Adrenal gland (tissue), 19 donors: ENCODE measurements at places on chromosomes 11 and 22. TPM values are rescaled to one million over a fixed set of nuclear protein-coding genes. Genes with fewer than 3 reads are reported as not detected.

Gene NCR3LG1
- 1.1 TPM for total RNA-seq

Gene MCHR1
- not detected for total RNA-seq

Gene C11orf91
- total RNA-seq, result not detected

Gene MS4A14
- total RNA-seq, result 1.8 TPM

Gene SNX32
- total RNA-seq, result not detected

Gene MRGPRX4
- total RNA-seq, result not detected

DNA sequence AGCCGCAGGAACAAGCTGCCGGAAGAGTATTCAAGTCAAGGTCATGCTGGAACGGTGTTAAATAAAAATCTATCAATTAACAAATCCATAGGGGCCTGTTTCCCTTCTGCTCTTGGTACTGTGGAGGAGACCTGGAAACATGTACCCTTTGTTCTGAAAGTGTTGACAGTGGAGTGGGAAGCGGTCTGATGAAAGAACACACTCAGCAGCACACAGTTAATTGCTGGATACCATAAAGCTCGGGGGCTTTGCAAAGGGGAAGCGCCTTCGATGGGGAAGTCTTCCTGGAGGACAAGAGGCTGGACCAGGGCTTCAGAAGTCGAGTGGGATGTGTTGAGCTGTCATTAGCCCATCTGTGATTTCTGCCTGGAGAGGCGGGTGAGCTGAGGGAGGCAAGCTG is 112.5 kb upstream of the CLPB start:
- H3K4me3 ChIP-seq, result no peak overlapping the region
- no peaks in the 10 kb centered on the region for H3K4me1 ChIP-seq
- DNase-seq, result no peak
- H3K27me3 ChIP-seq, result no peaks in the 10 kb centered on the region

DNA sequence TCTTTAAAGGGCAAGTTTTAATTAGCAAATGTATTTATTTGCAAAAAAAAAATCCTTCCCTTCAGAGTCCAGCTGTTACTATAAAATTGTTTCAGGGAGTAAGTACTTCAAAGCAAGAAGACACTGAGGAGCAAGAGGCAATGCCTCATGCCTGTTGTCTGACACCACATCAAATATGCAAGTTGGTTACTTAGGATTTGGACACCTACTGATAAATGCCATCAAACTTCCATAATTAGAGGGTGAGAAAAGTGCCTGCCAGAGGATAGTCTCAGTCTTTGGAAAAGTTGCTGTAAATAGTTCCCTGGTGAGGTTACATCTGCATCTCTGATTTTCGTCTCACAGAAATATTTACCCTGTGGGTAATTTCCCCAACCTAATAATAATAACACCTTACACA is 4.1 kb upstream of the TENM4 start:
- H3K4me1 ChIP-seq, result peaks cover 4% of the 10 kb centered on the region
- H3K27ac ChIP-seq, result no peak overlapping the region
- H3K36me3 ChIP-seq, result no peaks in the 10 kb centered on the region
- H3K27me3 ChIP-seq, result peaks cover 4% of the 10 kb centered on the region
- no peak overlapping the region for H3K4me3 ChIP-seq
- no peak for DNase-seq

- no peak overlapping the region for H3K4me3 ChIP-seq
- H3K4me1 ChIP-seq, result no peaks in the 10 kb centered on the region
- DNase-seq, result no peak
- H3K27me3 ChIP-seq, result no peaks in the 10 kb centered on the region
These were observed 20.1 kb upstream of the PLAAT2 start for GRCh38 chr11:63583357-63583677.

- no peaks in the 10 kb centered on the region for H3K36me3 ChIP-seq
- peak; percentile 74 for DNase-seq
- H3K4me1 ChIP-seq, result peaks cover 31% of the 10 kb centered on the region
These were observed 451 bp upstream of the HDHD5 start for GRCh38 chr22:17159504-17159951.

DNA sequence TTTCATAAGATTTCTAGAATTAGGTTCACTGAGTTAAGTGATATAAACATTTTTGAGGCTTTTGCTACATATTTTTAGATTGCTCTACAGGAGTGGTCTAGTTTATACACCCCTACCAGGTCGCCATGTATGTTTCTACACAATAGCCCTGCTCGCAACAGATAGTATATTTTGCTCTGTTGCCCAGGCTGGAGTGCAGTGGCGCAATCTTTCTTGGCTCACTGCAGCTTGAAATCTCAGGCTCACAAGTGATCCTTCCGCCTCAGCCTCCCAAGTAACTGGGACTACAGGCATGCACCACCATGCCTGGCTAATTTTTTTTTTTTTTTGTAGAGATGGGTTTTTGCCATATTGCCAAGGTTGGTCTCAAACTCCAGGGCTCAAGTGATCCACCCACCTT is 10.4 kb downstream of the ZNRF3 start:
- H3K4me3 ChIP-seq, result no peak overlapping the region
- no peak overlapping the region for H3K27ac ChIP-seq
- H3K27me3 ChIP-seq, result no peaks in the 10 kb centered on the region

- no peak for DNase-seq
- H3K27me3 ChIP-seq, result no peaks in the 10 kb centered on the region
- no peak overlapping the region for H3K4me3 ChIP-seq
- peaks cover 38% of the 10 kb centered on the region for H3K4me1 ChIP-seq
- H3K36me3 ChIP-seq, result no peaks in the 10 kb centered on the region
These were observed 48.3 kb downstream of the MYH9 start for GRCh38 chr22:36339171-36340065.

DNA sequence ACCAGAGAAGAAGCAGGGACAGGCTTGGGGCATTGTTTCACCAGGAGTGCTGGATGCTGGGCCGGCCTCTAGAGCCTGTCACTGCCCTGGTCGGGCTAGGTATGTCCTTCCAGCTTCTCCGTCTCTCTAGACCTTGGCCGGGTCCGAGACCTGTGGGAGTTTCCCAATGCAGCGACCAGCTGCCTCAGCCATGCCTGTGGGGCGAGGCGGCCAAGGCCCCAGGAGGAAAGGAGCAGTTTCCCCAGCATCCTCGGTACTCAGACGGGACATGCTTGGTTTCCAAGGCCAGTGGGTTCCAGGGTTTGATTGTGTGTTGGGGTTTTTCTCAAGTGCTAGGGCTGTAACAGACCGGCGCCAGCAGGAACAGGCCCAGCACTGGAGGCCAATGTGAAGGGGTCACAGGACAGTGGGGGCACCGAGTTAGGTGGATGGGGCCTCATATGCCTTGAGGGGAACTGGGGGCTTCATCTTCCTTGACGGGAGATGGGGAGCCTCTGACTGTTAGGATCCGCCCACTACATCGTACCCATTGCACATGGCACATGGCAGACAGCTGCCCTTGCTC is 339.0 kb downstream of the TBC1D22A start:
- no peak overlapping the region for H3K27ac ChIP-seq
- H3K4me3 ChIP-seq, result no peak overlapping the region
- DNase-seq, result no peak
- H3K4me1 ChIP-seq, result no peaks in the 10 kb centered on the region

DNA sequence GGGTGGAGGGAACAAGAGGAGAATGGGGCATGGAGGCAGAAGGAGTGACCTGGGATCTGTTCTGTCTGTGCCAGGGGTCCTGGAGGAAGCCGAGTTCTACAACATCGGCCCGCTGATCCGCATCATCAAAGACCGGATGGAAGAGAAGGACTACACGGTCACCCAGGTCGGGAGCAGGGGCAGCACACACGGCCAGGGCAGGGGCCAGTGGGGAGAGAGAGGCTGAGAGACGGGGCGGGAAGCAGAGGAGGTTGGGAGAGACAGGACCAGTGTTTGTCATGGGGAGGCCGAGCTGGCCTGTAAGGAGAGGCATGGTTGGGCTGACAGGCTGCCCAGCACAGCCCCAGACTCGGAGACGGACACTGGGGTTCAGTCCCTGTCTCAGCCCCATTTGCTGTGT is 4.7 kb downstream of the KCTD17 start:
- DNase-seq, result no peak
- no peak overlapping the region for H3K27ac ChIP-seq
- no peak overlapping the region for H3K4me3 ChIP-seq
- H3K4me1 ChIP-seq, result peaks cover 9% of the 10 kb centered on the region
- no peaks in the 10 kb centered on the region for H3K36me3 ChIP-seq

DNA sequence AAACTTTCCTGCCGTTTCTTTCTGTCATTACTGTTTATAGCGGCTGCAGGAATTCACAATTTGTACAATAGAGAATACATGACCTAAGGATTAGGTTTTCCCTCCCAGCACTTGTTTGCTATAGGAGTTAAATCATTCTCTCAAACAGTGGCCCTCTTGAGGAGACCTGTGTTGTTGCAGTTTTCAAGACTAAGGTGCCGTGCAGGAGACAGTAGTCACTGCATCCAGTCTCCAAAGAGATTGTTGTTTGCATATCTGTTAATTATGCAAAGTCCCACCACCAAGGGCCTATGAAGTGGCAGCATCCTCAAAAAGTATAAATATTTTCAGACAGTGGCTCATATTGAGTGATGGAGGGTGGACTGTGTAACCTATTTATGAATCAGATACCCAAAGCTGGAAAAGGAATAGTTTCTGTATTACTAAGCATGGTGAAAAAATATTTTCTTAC is 2.3 kb downstream of the PRSS23 start:
- H3K36me3 ChIP-seq, result no peaks in the 10 kb centered on the region
- H3K27ac ChIP-seq, result no peak overlapping the region
- peaks cover 6% of the 10 kb centered on the region for H3K4me1 ChIP-seq
- no peak for DNase-seq
- no peaks in the 10 kb centered on the region for H3K27me3 ChIP-seq

DNA sequence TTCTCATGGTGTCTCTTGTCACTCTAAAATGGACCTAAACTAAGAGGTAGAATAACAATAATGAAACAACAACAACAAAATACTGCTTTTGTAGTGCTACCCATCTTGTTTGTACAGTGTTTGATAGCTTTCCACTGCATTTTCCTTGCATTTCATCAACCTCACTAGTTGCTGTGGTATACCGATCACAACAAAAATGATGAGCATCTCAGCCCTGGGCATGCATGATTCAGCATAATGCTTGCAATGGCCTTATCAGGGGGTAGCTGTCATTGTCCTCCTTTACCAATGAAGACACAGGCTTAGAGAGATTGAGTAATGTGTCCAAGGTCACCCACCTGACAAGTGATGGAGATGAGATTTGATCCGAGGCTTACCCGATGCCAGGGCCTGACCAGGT is 682.5 kb downstream of the NTM start:
- H3K27me3 ChIP-seq, result no peaks in the 10 kb centered on the region
- DNase-seq, result no peak
- no peaks in the 10 kb centered on the region for H3K4me1 ChIP-seq
- no peak overlapping the region for H3K27ac ChIP-seq
- H3K4me3 ChIP-seq, result no peak overlapping the region

GRCh38 chr22:47333625-47334024 is 571.2 kb downstream of the TBC1D22A start:
- H3K27me3 ChIP-seq, result no peaks in the 10 kb centered on the region
- no peak overlapping the region for H3K4me3 ChIP-seq
- no peaks in the 10 kb centered on the region for H3K36me3 ChIP-seq
- H3K4me1 ChIP-seq, result no peaks in the 10 kb centered on the region
- DNase-seq, result no peak

- H3K27ac ChIP-seq, result no peak overlapping the region
- DNase-seq, result peak; percentile 80
- no peaks in the 10 kb centered on the region for H3K36me3 ChIP-seq
- H3K4me1 ChIP-seq, result peaks cover 22% of the 10 kb centered on the region
- no peak overlapping the region for H3K4me3 ChIP-seq
- no peaks in the 10 kb centered on the region for H3K27me3 ChIP-seq
These were observed 2.5 kb upstream of the ZDHHC8 start for GRCh38 chr22:20128902-20129746.

DNA sequence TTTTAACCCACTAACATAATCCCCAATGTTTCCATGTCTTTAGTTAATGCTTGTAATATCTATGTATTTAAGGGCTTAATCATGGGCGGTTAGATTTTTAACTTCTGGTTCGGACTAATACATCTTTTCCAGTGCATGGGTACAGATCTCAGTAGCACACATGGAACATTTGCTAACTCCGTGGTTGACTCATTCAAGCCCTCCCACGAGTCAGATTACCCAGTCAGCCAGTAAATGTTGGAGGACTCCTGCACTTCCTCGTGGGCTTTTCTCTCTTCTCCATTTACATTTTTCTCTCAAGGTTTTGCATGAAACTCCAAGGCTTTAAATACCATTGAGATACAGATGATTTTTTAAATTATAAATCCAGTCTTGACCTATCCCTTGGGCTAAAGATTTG is 313.9 kb downstream of the ST3GAL4 start:
- no peak overlapping the region for H3K27ac ChIP-seq
- no peaks in the 10 kb centered on the region for H3K36me3 ChIP-seq
- H3K27me3 ChIP-seq, result no peaks in the 10 kb centered on the region
- no peak overlapping the region for H3K4me3 ChIP-seq

DNA sequence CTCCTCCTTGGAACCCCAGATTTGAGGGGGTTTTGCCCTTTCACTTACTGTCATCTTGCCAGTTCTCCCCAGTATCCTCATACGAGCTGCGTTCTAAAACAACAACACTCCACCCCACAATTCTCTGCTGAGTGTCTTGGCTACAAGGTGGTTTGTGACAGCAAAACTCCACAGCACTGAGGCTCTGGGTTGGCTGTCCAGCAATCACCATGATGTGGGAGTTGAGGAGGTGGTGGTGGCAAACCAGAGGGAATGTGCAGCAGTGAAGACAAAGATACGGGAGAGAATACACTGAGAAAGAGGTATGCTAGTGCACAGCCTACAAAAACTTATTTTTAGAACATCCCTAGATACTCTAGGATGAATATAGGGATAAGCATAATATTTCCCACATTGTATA is 335.0 kb downstream of the C11orf87 start:
- H3K4me3 ChIP-seq, result no peak overlapping the region
- no peak for DNase-seq
- no peaks in the 10 kb centered on the region for H3K4me1 ChIP-seq

DNA sequence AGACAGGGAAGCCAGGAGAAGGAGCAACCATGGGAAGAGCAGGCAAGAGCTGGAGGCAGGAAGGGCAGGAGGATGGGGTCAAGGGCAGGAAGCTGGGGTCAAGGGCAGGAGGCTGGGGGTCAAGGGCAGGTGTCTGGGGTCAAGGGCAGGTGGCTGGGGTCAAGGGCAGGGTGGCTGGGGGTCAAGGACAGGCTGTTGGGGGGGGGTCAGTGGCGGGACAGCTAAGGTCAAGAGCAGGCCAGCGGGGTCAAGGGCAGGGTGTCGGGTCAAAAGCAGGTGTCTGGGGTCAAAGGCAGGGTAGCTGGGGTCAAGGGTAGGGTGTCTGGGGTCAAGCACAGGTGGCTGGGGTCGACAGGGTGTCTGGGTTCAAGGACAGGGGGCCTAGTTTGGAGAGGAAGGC is 24.2 kb downstream of the CPT1A start:
- H3K27me3 ChIP-seq, result no peaks in the 10 kb centered on the region
- peaks cover 8% of the 10 kb centered on the region for H3K4me1 ChIP-seq
- peaks cover 24% of the 10 kb centered on the region for H3K36me3 ChIP-seq
- no peak overlapping the region for H3K27ac ChIP-seq
- DNase-seq, result no peak
- no peak overlapping the region for H3K4me3 ChIP-seq

GRCh38 chr11:19073454-19074415 is 13.2 kb upstream of the MRGPRX2 start:
- peaks cover 5% of the 10 kb centered on the region for H3K4me1 ChIP-seq
- no peak overlapping the region for H3K4me3 ChIP-seq
- no peaks in the 10 kb centered on the region for H3K27me3 ChIP-seq
- H3K27ac ChIP-seq, result no peak overlapping the region
- DNase-seq, result no peak

- no peaks in the 10 kb centered on the region for H3K27me3 ChIP-seq
- no peaks in the 10 kb centered on the region for H3K36me3 ChIP-seq
- H3K4me3 ChIP-seq, result no peak overlapping the region
- no peaks in the 10 kb centered on the region for H3K4me1 ChIP-seq
- DNase-seq, result no peak
These were observed 6.5 kb upstream of the RAB38 start for GRCh38 chr11:88181776-88182175.

GRCh38 chr22:31585161-31585859 is 76.7 kb downstream of the PISD start:
- no peak overlapping the region for H3K4me3 ChIP-seq
- DNase-seq, result no peak
- H3K27ac ChIP-seq, result peak overlapping the region; percentile 89
